ENCODE measurements at places on chromosomes 12 and 14.

GRCh38 chr14:71141701-71142374, 234.6 kb downstream of the PCNX1 start:
- no peak for DNase-seq

GRCh38 chr14:69614592-69614991, 3.2 kb downstream of the SUSD6 start:
- peak; percentile 88 for DNase-seq

DNA sequence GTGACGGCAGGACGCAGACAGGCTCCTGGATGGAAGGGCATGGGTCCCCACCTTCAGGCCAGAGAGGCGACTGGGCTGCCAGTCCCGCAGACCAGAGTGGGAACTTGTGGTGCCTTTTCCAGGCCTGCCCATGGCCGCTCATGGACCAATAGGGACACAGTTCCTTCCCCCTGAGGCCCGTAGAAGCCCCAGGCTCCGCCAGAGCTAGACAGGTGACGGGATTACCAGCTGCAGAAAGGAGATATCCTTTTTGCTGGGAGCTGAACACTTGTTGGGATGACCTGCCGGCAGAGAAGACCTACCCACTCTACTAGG, 73.6 kb upstream of the RASSF8 start:
- DNase-seq: no peak

- DNase-seq: no peak
These were observed at the start of gene MYH7 for GRCh38 chr14:23435543-23436326. Gene MYH7, minus strand, starts transcription at chr14:23435660. Its CDS starts 1,928 bp downstream, at chr14:23433732.

GRCh38 chr12:94811611-94812010, 161.3 kb upstream of the TMCC3 start:
- DNase-seq: no peak

DNA sequence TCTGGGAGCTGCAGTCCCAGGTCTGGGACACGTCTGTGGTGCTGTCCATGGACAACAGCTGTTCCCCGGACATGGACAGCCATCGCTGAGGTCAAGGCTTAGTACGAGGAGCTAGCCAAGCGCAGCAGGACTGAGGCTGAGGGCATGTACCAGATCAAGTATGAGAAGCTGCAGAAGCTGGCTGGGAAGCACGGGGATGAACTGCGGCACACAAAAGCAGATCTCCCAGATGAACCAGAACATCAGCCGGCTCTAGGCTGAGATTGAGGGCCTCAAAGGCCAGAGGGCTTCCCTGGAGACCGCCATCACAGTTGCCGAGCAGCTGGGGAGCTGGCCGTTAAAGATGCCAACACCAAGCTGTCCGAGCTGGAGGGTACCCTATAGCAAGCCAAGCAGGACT, 375.3 kb downstream of the SEC23A start:
- no peak for DNase-seq

DNA sequence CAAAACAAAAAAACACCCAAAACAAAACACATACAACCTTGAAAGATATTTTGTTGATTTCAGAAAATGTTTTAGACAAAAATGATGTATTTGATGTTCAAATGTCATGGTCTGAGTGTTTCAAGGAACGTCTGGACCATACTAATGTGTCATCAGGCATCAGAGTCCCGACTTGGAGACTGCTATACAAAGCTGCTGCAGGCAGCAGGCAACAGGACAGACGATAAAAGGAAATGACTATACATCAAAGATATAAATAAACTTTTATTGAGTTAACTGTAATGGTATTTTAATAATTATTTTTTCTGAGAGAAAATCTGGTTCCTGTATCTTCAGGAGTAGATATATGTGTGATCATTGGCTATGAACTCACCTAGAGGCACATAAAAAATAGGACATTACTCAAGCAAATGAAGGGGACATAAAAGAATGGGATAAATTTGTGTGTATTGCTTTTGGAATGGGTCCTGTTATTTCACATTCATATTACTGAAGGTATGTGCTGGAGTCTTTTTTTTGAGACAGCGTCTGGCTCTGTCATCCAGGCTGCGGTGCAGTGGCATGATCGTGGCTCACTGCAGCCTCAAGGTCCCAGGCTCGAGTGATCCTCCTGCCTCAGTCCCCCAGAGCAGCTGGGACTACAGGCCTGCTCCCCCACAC, 87.3 kb upstream of the HECTD1 start:
- DNase-seq: no peak

DNA sequence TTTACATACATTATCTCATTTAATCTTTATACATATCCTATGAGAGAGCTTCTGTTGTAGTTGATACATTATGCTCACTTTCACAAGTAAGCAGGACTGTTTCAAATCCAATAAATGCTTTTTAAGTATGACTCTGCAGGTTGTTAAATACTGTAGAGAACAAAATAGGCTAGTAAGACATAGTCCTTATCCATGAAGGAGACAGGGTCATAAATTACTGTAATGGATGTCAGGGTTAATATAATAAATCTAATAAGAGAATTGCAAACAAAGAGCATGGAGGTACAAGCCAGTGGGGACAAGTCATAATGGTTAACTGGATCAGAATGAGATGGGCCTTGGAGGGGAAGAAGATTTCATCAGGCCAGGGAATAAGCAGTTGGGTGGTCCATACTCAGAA, 303.8 kb upstream of the RGS6 start:
- no peak for DNase-seq

- no peak for DNase-seq
These were observed 78.3 kb upstream of the PSMA6 start for GRCh38 chr14:35213869-35214387.

DNA sequence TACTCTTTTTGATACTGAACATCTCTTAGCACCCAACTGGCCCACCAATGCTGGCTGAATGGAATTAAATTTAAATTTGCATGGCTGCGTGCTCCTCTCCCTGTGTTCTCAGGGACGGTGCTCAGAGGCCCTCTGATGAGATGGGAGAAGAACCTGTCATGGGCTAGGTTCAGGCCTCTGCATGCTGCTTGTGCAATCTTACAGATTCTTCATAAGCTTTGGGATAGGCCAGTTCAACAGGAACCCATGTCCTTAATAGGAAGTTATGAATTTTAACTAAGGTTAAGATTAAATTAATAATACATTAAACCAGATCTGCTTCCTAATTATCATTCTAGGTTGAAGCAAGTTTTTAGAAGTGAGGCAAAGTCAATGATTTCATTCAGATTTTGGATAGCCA, 119.7 kb upstream of the LRIG3 start:
- DNase-seq: no peak

DNA sequence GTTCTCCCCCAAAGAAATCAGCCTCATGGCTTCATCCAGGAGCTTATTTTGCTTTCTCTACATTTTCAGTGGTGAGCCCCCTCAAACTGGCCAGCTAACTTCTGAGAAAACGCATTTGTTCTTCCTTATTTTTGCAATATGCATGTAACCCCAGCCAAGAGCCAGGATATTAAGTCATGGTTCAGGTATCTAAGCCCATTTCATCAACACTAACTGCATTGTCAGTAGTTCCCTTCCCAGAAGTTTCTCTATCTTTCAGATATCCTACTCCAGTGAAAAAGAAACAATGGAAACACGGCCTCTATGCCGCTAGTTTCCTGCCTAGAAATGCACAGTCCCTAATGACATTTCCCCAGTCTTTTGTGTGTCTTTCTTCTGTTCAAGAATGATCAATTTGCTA, 102.8 kb upstream of the RASSF8 start:
- DNase-seq: no peak

DNA sequence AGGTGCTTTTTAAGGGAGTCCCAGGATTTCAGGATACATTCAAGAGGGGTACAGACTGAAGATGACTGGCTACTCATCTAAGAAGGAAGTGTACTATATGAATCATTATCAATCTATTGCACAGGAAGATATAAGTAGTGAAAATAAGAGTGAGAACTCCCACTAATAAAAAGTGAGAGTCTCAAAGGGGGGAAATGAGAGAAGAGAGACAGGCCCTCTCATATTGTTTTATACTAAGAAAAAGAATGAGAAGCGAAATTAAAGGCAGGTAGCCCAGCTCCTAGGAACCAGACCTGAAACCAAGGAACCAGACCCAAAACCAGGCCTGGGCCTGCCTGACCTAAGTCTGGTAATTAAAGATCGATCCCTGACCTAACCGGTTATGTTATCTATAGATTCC, 54.6 kb downstream of the TESPA1 start:
- no peak for DNase-seq

DNA sequence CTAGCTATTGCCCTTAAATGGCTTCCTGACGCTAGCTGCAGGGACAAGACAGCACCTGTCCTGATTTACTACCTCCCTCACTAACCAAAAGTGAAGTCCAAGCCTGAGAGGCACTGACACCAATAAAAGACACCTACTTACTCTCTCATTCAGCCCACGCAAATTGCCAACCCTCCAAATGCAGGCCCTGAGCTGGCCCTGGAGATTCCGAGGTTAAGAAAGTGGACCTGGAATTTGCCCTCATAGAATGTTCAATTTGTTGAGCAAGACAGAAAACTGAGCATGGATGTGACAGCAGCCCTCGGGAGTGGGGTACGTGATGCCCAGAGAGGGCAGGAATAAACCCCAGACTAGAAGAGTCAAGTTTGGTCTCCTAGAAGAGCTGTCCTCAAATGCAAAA, 16.4 kb downstream of the SERPINA3 start:
- no peak for DNase-seq

DNA sequence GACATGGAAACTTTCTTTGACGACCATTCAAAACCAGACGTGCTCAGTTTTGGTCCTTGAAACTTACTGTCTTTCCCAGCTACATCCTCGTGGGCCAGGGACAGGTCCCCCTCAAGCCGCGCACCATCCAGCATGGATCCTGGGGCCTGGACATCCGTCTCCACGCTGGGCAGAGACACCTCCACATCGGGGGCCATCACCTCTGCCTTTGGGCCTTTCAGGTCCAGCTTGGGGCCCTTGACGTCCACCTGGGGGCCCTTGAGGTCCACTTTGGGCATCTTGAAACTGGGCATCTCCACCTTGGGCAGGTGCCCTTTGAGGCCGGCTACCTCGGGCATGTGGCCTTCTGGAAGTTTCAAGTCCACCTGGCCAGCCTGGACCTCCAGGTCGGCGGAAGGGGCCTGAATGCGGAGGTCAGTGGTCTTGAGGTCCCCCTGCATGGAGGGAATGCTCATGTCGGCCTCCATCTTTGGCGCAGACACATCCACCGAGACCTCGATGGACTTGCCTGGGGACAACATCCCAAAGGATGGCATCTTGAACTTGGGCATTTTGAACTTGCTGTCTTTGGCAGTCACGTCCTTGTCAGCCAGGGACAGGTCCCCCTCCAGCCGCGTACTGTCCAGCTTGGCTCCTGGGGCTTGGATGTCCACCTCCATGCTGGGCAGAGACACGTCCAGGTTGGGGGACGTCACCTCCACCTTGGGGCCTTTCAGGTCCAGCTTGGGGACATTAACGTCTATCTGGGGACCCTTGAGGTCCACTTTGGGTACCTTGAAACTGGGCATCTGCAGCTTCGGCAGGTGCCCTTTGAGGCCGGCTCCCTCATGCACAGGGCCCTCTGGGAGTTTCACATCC, 17.1 kb downstream of the PLD4 start:
- no peak for DNase-seq

DNA sequence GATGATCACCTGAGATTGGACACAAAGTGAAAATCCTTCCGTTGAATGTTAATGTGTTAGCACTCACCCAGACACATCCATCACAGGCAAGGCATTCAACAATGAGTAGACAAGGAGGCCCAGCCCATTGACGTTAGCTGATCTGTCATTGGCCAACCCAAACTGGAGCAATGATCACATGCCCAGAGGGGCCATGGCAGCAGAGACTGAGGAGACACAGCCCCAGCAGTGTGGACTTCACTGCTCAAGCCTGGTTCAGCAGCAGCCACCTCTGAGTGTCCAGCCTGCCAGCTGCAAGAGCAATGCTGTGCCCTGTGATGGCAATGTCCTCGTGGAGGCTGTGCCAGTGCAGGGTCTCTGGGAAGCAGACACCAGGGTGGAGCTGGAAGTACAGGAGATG, 622.2 kb downstream of the AACS start:
- no peak for DNase-seq

GRCh38 chr12:12008232-12008850, 62.4 kb upstream of the BCL2L14 start:
- DNase-seq: no peak

DNA sequence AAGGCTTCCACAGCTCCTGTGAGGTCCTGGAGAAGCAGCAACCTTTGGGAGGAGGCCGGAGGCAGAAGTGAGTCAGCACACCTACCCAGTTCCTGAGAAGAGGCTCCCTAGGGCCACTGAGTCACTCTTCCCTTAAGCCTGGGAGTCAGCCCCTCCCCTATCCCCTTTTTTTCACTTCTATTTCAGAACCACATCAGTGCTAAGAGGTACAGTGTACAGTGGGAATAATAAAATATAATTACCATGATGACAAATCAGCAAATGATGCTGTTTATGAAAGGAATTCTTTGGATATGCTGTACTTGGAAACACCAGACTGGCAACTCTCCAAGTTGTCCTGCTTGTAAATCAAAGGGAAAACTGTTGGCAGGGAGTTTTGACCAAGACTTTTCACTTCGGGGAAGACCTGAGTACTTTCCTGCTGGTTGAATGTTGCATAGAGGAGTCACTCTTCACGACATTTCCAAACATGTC, 7.8 kb upstream of the TBPL2 start:
- no peak for DNase-seq

DNA sequence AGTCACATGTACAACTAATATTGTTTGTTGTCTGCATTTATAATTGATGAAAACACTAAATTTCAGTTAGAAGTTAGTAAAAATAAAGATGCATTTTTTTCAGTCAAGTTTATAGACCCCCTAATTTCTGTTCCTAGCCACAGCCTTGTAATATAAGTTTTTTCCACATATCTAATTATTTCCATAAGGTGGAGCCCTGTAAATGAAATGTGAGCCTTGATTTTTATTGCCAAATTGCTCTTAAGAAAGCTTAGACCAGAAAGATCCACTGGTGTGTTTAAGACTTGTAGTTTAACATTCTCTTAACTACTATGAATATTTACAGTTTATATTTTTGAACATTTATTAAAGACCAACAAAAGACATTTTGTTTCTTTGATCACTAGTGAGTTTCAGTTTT, 322.1 kb upstream of the RGS6 start:
- DNase-seq: no peak

DNA sequence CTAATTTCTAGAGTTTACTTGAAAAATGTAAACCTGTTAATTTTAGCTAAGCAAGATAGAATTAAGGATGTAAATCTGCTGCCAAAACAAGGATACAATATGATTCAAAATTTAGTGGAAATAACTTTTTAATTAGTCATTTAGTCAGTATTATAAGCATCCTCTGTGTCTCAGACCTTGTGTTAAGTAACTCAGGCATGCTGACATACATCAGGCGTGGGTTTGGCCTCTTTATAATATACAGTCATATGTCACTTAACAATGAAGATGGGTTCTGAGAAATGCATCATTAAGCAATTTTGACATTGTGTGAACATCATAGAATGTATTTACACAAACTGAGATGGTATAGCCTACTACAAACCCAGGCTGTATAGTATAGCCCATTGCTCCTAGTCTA, 386.9 kb downstream of the ZFP36L1 start:
- no peak for DNase-seq

GRCh38 chr12:66352197-66352596, 49.9 kb downstream of the HELB start:
- peak; percentile 30 for DNase-seq
